Fibroblast of skin of back (primary cell): ENCODE measurements at places on chromosomes 4 and X.
A peak's percentile ranks its signal among the peaks of the same experiment; 100 is the strongest.

DNA sequence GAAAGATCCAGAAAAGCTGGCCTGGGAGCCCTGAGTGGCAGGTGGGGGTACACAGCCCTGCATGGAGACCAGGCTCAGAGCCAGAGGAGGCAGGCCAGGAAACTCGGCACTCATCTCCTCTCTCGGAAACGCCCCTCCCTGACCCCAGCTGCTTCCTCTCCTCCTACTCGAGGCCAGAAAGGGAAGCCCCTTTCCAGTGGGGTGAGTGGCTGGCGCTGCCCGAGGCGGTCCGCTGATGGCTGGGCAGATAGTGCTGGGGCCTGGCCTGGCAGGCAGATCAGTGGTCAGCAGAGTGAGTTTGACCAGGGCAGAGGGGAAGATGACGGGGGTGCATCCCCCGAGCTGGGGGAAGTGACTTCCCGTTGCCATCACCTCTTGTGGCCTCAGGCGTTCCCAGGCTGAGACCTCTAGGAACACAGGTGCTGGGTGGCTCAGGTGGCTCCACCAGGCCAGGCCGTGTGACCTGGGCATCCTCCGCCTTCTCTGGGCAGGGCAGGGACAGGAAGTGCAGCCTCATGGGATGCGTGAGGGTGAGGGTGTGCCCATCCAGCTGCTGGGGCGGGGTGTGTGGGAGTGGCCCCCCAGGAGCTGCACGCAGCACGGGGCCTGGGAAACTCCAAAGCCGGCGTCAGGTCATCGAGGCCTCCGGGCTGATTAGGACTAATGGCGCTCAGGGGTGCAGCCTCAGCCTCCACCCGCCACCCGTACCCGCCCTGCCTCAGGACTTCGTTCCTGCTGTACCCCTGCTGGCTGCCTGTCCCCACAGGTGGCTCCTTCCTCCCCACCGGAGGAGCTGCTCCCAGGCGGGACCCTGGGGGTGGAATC is 5.7 kb downstream of the SH3BP2 start:
- DNase-seq = no peak

DNA sequence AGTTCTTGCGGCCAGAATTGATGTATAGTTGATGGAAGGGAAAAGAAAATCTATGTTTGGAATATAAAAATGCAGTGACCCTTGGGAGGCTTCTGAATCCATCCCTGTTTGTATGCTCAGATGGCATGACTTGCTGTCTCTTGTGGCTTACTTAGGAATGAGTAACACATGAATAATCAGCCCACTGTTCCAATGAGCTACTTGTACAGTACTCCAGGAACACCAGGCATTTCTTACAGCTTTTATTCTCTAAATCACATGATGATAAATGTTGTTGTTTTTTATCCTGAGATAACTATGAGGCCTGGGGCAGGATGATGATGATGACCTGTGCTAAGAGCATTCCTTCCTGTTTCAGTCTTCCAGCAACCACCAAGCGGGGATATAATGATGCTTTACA is 18.9 kb downstream of the TMPRSS11E start:
- DNase-seq = peak; percentile 69

DNA sequence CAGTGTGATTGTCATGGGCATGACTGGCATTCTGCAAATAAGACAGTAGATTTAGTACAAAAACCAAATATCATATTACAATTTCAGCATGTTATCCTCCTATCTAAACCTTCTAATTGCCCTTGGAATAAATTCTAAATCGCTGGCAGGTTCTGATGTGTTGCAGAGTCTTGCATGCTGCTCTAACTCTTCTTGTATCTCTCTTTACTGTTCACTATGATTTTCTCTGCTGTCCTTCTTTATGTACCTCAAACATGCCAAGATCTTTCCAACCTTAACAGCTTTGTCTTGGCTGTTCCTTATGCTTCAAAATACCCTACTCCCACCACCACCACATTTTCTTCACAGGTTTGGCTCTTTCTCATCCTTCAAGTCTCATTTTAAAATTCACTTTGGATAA is 43.0 kb upstream of the KCNIP4 start:
- no peak for DNase-seq

- no peak for DNase-seq
Measured at GRCh38 chrX:124010566-124010965, 49.1 kb downstream of the STAG2 start.

DNA sequence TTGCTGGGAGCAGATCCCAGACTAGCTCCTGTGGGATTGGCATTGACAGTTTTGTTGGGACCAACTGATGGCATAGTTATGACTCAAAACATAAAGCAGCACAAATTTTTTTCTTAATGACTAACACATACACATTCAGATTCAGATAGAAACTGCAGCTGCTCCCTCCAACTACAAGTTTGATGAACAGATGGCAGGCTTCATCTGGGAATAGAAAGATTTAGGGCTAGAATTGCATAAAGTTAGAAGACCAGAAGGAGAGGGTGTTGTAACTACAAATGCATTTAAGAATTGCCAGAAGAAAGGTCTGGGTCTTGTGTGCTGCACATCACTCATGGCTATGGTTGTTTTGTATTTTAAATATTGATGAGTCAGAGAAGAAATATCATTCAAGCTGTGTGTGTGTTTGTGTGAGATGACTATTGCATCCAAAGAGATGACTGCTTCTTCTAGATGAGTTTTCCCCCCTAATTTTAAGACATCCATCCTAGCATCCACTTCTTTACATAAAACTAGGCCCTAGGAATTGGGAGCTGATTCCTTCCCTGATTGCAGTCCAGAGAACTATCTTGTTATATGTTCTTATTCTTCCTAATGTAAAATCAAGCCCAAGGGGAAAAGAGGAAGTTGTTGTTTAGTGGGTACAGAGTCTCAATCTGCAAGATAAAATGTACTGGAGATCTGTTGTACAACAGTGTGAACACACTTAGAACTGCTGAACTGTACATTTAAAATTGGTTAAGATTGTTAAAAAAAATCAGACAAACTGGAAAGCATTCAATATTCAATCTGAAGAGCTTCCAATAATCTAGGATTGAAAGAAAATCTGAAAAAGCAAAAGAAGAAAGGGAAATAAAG is 175.1 kb downstream of the PARM1 start:
- DNase-seq = peak; percentile 21

GRCh38 chr4:42123071-42123644 is 29.3 kb downstream of the BEND4 start:
- DNase-seq = no peak

DNA sequence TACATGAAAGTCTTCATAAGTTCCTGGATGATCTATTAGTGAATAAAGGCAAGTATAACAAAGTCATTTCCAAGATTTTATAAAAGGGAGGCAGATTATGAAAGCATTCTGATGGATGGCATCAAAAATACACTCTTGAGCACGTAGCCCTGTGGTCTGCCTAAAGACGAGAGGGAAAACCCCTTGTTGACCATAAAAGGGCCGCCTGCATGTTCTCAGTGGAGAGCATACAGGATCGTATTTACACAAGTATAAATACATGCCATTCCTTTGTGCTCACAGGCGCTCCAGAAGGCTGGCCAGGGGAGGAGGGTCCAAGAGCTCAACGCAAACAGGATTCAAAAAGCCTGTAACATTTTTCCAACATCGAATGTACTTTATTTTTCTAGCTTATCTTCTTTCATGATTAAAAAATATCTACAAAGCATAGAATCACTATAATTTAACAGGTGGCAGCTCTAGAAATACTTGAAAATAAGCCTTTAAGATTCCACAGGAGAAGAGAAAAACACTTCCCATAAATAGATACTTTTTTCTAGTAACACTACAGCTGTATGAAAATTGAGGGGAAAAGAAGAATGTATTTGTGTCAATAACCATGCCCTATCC is 29.6 kb downstream of the PDGFC start:
- DNase-seq = peak; percentile 98
